ENCODE measurements at places on chromosomes 5 and 9. TPM values are rescaled to one million over a fixed set of nuclear protein-coding genes. Genes with fewer than 3 reads are reported as not detected.
A peak's percentile ranks its signal among the peaks of the same experiment; 100 is the strongest.

The ATP6V1G1 gene
- total RNA-seq = 166 TPM

- H3K27ac ChIP-seq = no peak overlapping the region
- no peaks in the 10 kb centered on the region for H3K36me3 ChIP-seq
- DNase-seq = no peak
These were observed 154.3 kb upstream of the FGF10 start for GRCh38 chr5:44543511-44543910.

DNA sequence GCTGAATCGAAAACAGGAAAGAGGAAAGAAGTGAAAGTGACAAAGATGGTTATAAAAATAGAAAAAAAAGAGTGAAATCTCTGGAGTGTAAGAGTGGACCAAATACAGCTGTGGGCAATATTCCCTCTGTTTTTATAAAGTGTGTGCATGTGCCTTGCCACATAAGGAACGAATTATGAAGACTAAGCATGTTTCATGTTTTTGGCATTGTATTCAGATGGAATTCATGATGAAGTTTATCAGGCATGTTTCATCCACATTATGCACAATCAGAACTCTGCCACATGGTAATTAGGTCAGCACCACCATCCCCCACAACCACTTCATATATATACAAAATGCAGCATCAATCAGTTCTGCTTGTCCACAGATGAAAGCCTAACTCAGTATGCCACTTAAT lies 348.0 kb downstream of the ZNF608 start:
- H3K4me1 ChIP-seq = no peaks in the 10 kb centered on the region
- no peak overlapping the region for H3K4me3 ChIP-seq
- no peaks in the 10 kb centered on the region for H3K27me3 ChIP-seq
- no peak for DNase-seq
- no peaks in the 10 kb centered on the region for H3K36me3 ChIP-seq

The KIF12 gene
- 29.7 TPM for total RNA-seq

DNA sequence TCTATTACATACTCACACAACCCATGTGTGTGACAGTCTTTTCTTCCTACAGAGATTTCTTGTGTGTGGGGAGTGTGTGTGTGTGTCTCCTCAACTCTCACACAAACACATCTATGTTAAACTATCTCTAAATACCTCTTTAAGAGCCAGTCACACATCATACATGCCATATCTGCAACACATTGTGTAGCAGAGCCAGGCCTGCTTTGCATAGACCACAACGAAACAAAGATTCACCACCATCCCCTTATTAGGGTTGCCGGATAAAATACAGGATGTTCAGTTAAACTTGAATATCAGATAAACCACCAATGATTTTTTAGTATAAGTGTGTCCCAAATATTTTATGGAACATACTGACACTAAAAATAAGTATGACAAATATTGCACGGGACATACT lies 2.3 kb downstream of the FAM170A start:
- H3K4me3 ChIP-seq = no peak overlapping the region
- no peaks in the 10 kb centered on the region for H3K4me1 ChIP-seq
- no peak for DNase-seq
- H3K36me3 ChIP-seq = no peaks in the 10 kb centered on the region

- no peaks in the 10 kb centered on the region for H3K36me3 ChIP-seq
- no peaks in the 10 kb centered on the region for H3K27me3 ChIP-seq
- no peak overlapping the region for H3K4me3 ChIP-seq
- DNase-seq = no peak
These were observed 66.4 kb downstream of the EHMT1 start for GRCh38 chr9:137685035-137685740.

DNA sequence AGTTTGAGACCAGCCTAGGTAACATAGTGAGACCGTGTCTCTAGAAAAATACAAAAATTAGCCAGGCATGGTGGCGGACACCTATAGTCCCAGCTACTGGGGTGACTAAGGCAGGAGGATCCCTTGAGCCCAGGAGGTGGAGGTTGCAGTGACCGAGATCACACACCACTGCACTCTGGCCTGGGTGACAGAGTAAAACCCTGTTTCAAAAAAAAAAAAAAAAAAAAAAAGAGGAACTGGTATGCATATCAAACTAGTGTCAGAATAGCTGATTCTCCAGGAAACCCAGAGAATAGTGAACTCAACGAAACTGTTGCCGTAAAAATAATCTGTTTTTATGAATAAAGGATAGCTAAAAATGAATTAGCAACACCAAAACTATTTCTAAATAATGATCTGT lies 126.6 kb upstream of the BASP1 start:
- DNase-seq = no peak
- H3K4me1 ChIP-seq = no peaks in the 10 kb centered on the region
- no peaks in the 10 kb centered on the region for H3K36me3 ChIP-seq

DNA sequence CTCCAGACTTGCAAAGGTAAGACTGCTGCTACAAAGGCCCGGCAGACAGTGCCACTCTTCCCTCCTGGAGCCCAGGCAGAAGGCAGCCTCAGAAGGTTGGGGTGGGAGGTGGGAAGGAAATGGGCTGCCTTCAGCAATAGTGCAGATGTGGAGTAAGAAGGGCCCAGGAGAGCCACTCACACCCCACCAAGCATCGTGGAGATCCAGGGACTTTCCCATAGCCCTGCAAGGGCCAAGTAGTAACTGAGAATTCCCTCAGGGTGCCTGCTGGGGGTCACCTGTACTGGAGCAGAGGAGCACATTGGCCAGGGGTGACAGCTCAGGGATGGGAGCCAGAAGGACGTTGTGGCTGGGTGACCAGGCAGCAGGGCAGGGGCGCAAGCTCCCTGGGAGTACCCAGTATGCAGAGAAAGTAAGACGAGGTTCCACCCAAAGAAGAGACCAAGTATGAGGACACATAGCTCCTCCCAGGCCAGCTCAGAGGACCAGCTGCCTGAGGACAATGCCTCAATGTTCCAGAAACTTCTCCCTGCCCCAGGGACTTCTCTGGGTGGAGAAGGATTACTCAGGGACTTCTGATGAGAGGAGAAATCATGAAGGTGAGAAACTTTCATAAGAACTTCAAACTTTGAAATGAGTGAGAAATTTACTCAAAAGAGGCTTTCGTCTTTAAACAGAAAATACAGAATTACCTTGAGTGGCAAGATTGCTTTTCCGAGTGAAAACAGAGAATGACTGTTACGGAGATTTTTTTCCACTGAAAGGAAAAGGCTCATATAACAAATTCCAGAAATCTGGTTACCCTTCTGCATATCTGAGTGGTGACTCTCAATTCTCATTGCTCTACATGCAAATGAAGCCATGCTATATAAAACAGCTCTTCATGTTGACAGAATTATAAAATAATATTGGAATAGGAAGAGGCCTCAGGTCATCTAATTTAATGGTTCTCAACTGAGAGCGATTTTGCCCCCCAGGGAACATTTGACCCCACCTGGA lies 87.9 kb upstream of the TRIO start:
- H3K27me3 ChIP-seq = no peaks in the 10 kb centered on the region
- no peaks in the 10 kb centered on the region for H3K36me3 ChIP-seq
- no peaks in the 10 kb centered on the region for H3K4me1 ChIP-seq
- no peak overlapping the region for H3K4me3 ChIP-seq

GRCh38 chr5:112794410-112794809 lies 56.7 kb downstream of the APC start:
- DNase-seq = no peak
- H3K36me3 ChIP-seq = peaks cover 61% of the 10 kb centered on the region
- no peak overlapping the region for H3K4me3 ChIP-seq
- no peaks in the 10 kb centered on the region for H3K27me3 ChIP-seq
- H3K4me1 ChIP-seq = no peaks in the 10 kb centered on the region
- no peak overlapping the region for H3K27ac ChIP-seq

The TPRN gene
- total RNA-seq = 28.1 TPM

GRCh38 chr5:80713631-80714030 lies 58.8 kb upstream of the DHFR start:
- H3K36me3 ChIP-seq = no peaks in the 10 kb centered on the region
- H3K27me3 ChIP-seq = no peaks in the 10 kb centered on the region
- H3K4me3 ChIP-seq = no peak overlapping the region
- H3K4me1 ChIP-seq = no peaks in the 10 kb centered on the region
- no peak overlapping the region for H3K27ac ChIP-seq

GRCh38 chr5:91331705-91332104 lies 51.4 kb downstream of the ARRDC3 start:
- no peaks in the 10 kb centered on the region for H3K36me3 ChIP-seq
- H3K27me3 ChIP-seq = no peaks in the 10 kb centered on the region
- no peak overlapping the region for H3K27ac ChIP-seq
- H3K4me3 ChIP-seq = no peak overlapping the region

- H3K4me1 ChIP-seq = peaks cover 4% of the 10 kb centered on the region
- peaks cover 11% of the 10 kb centered on the region for H3K27me3 ChIP-seq
- no peaks in the 10 kb centered on the region for H3K36me3 ChIP-seq
- no peak for DNase-seq
- H3K27ac ChIP-seq = peak overlapping the region; percentile 45
These were observed 1.4 kb downstream of the NRG2 start for GRCh38 chr5:140041492-140042392.

- no peak overlapping the region for H3K27ac ChIP-seq
- no peak overlapping the region for H3K4me3 ChIP-seq
- no peaks in the 10 kb centered on the region for H3K4me1 ChIP-seq
- no peaks in the 10 kb centered on the region for H3K27me3 ChIP-seq
These were observed 20.6 kb upstream of the ZFYVE16 start for GRCh38 chr5:80387063-80387768.

DNA sequence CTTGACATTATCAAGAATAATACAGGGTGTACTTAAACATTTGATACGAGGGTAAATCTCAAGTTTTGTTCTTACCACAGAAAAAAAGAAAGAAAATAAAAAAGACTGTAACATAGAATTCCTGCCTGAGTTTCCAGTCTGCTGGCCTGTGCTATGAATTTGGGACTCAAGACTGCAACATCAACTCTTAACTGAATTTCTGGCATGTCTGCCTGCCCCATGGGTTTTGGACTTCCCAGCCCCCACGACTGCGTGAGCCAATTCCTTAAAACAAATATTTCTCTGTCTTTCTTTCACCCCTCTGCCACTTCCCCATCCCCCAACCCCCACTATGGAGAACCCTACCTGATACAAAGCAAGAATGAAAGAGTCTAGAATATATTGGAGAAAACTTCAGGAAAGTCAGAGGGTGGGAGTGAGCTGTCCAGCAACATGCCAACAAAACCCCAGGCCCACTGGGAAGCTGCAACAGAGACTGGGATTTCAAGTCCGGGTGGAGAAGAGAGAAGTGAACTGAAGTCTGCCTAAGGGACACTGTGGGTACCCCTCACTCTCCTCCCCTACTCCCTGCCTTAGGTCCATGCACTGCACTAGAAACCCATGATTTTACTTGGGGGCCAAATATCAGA lies 43.0 kb downstream of the MARCHF3 start:
- no peaks in the 10 kb centered on the region for H3K4me1 ChIP-seq
- H3K4me3 ChIP-seq = no peak overlapping the region
- H3K27me3 ChIP-seq = no peaks in the 10 kb centered on the region
- no peaks in the 10 kb centered on the region for H3K36me3 ChIP-seq
- DNase-seq = no peak
- H3K27ac ChIP-seq = peak overlapping the region; percentile 32

DNA sequence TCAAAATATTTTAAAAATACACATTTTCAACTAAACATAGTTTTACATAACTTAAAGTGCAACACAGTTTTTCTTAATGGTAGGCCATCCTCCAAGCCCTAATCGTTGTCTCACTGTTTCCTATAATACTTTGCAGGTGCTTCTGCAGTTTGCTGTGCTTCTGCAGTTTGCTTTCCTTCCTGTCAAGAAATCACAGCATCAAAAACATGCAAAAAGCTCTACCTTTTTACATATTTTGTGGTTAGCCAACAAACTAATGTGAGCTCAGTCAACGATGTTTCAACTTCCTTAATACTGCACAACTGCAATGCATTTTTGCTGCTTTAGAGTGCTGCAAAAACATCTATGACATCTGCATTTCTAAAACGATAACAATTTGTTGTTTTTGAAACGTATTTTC lies 25.2 kb downstream of the EMB start:
- H3K4me3 ChIP-seq = no peak overlapping the region
- peak; percentile 32 for DNase-seq
- H3K4me1 ChIP-seq = no peaks in the 10 kb centered on the region
- H3K36me3 ChIP-seq = no peaks in the 10 kb centered on the region
- no peaks in the 10 kb centered on the region for H3K27me3 ChIP-seq

DNA sequence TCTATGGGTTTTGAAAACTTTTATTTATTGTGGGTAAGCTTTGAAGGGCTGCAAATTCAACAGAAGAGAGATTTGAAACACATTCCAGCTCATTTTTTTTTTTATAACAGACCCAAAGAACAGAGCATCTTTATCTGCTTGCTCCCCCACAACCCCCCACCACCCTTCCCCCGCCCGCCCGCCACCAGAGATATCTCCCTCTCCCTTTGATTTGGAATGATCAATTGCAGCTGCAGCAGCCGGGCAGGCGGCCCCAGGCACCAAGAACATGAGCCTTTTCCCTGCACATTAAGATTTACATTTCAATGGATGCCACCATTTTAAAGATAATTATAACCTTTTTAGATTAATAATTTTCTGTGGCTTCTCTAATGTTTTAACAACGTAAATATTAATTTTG lies 510.9 kb downstream of the ZNF608 start:
- no peak overlapping the region for H3K27ac ChIP-seq
- H3K36me3 ChIP-seq = no peaks in the 10 kb centered on the region
- H3K4me1 ChIP-seq = no peaks in the 10 kb centered on the region
- H3K4me3 ChIP-seq = no peak overlapping the region
- H3K27me3 ChIP-seq = no peaks in the 10 kb centered on the region

The CAMK4 gene
- total RNA-seq = 7.2 TPM

- no peaks in the 10 kb centered on the region for H3K27me3 ChIP-seq
- H3K4me3 ChIP-seq = no peak overlapping the region
- H3K27ac ChIP-seq = no peak overlapping the region
- no peak for DNase-seq
These were observed 168.2 kb downstream of the ARHGAP26 start for GRCh38 chr5:142938266-142938880.

DNA sequence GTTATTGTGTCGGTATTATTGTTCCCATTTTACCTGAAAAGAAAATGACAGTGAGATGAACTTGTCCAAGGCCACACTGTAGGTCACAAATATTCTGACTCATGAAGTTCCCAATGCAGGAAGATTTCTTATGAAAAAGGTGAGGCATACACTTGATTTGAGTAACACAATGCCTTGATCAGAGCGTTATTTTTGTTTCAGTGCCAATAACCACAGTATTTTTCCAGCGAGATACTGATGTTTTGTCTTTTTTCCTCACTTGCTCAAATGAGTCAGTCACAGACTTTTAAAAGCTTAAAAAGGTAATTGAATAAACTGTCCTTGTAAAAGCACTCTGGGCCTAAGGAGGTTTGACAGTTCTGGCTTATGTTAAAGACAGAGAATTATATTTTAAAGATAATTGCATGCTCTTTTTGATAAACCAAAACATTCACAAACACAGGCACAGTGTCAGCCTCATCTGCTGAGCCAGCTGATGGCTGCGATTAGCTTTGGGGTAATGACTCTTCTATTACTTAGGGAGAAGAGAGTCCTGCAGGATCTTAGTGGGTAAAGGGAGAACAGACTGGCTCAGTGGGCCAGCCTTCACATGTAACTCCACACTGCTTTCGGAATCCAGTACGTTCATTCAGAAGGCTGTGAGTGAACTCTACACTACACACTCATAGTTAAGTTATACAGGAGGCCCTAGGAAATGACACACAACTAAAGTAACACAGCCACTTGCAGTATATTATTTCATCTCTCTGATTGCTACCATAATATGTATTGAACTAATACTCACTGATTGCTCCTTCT lies 165.5 kb upstream of the CD180 start:
- H3K36me3 ChIP-seq = no peaks in the 10 kb centered on the region
- no peak for DNase-seq
- no peaks in the 10 kb centered on the region for H3K4me1 ChIP-seq
- no peak overlapping the region for H3K27ac ChIP-seq
- H3K27me3 ChIP-seq = no peaks in the 10 kb centered on the region

GRCh38 chr5:139565411-139566305 lies 4.5 kb downstream of the UBE2D2 start:
- H3K27ac ChIP-seq = peak overlapping the region; percentile 53
- DNase-seq = peak; percentile 83
- H3K4me1 ChIP-seq = no peaks in the 10 kb centered on the region
- H3K27me3 ChIP-seq = no peaks in the 10 kb centered on the region
- no peak overlapping the region for H3K4me3 ChIP-seq

Measured in Peyer's patch (tissue), 4 donors.